ENCODE measurements at places on chromosomes 1 and 21.

DNA sequence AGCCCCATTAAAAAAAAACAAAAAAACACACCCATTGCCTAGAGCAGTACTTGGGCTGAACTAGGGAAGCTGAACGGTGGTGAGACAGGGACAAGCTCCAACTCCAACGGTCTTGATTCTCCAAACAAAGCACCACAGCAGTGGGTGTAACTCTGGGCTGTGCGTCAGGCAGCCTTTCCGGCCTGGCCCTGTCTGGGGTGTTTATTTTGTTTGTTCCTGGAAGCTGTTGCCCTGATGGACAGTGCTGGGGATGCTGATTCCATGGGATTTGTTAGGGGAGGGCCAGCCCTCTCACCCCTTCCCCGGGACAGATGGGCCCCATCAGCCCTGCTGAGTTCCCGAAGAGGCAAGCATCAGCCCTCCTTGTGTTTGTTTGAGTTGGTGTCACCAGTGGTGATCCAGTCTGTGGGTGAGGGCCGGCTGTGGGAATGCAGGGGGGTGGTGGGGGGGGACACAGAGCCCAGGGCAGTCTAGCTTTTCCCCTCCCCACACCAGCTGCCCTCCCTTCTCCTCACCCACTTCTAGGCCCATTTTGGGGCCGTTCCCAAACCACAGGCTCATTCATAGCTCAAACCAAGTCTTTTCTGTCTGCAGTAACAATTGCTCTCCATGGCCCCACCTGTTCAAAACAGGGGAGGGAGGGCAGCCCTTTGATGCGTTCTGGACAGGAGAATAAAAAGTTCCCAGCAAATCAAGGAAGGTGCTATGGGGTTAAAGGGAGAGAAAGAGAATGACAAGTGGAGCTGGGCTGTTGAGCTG lies 4.5 kb downstream of the WNT2B start:
- DNase-seq = no peak

DNA sequence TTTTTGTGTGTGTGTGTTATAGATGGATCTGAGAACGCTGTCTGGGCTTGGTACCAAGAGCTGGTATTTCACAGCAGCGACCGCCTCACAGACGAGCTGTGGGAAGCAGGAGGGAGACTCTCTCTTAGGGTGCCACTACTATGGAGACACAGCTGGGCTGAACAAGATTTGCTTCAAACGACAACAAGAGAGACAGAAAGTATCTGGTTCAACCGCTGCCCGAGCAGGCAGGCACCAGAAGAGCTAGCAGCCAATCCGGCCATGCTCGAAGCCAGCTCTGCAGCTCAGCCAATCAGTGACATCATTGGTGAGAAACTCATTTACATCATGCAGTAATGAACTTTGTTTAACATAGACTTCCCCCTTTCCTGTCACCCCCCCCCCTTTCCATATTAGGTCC lies 341.3 kb downstream of the USP25 start:
- DNase-seq = no peak

- DNase-seq = no peak
Observed at GRCh38 chr1:225483818-225484656, 56.2 kb upstream of the LBR start.

DNA sequence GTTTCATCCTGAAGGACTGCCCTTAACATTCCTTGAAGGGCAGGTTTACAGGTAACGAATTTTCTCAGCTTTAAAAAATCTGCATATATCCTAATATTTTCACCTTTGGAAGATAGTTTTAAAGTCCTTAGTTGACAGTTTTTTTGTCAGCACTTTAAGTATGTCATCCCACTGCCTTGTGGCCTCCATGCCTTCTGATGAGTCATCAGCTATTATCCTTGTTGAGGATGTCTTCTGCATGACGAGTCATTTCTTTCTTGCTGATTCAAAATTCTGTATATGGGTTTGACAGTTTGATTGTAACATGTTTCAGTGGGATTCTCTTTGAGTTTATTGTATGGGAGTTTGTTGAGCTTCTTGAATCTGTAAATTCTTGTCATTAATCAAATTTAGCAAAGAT lies 500.6 kb downstream of the DISC1 start:
- no peak for DNase-seq
